CD4-positive, alpha-beta T cell treated with Interleukin-12 subunit alpha and Interleukin-12 subunit beta, for 1 hour (primary cell): ENCODE measurements at places on chromosomes 4 and X.

GRCh38 chr4:25535701-25536473 lies 119.8 kb upstream of the SLC34A2 start:
- DNase-seq: no peak

GRCh38 chr4:150395872-150396271 lies 186.1 kb upstream of the MAB21L2 start:
- no peak for DNase-seq

DNA sequence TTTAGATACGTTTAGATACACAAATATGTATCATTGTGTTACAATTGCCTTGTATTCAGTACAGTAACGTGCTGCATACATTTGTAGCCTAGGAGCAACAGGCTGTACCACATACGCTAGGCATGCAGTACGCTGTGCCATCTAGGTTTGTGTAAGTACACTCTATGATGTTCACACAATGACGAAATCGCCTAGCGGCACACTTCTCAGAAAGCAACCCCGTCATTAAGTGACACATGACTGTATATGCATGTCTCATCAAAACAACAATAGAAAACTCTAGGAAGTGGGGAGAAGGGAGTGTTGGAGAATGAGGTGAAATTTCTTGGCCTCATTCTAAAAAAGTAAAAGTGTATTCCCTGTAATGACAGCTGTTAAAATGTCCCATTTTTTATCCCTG lies 32.7 kb downstream of the CCDC149 start:
- DNase-seq: no peak

DNA sequence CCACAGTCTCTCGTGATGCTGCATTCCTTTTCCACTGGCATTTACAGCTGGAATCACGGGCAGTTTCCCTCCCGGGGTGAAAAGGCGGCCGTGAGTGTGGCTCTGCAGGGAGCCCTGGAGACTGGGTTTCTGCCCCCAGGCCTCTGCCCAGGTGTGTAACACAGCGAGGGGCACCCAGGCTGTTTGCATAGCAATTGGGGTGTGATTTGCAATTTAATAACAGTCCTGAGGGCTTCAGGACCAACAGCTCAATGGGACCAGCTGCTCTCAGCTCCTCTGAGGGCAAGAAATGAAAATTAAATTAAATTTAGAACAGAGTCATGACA lies 99.0 kb upstream of the SHOX start:
- no peak for DNase-seq

GRCh38 chr4:182922501-182923284 lies 5.5 kb upstream of the DCTD start:
- no peak for DNase-seq

GRCh38 chr4:86957215-86957614 lies 22.4 kb downstream of the AFF1 start:
- DNase-seq: no peak

GRCh38 chr4:1027915-1028238 lies 16.5 kb downstream of the FGFRL1 start:
- no peak for DNase-seq

DNA sequence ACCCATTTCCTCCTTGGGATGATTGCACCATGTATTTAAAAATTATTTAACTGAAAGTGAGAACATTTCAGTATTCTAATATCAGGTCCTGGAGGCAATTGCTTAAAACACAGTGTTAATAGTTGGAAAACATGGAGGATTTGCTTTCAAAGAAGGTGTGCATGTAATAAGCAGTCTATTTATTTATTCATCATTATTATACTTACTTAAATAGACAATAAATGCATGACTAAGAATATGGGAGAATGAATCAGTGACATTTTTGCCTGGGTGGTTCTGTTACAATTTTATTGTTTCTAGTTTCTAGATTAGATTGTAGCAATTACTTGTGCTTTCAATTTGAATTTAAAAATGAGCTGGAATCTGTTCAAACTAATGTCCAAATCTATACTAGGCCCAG lies 145.5 kb downstream of the AREG start:
- no peak for DNase-seq

DNA sequence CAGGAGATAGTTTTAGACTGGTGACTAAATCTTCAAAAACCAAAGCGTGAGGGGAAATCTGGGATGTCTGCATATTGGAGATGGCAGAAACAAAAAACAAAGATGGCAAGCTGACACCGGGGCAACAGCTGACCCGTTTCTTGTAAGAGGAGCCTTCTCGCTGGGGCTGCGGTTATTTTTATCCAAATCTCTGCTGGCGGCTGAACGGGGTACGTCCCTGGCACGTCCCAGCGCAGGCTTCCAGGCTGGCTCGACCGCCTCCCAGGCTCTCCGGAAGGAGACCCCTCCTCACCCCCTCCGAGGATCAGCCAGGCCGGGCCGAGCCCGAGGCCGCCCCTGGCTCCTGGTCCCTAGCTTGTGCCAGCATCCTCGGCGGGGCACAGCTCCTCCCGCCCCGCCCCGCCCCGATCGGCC lies 403 bp downstream of the SGCB start:
- no peak for DNase-seq

DNA sequence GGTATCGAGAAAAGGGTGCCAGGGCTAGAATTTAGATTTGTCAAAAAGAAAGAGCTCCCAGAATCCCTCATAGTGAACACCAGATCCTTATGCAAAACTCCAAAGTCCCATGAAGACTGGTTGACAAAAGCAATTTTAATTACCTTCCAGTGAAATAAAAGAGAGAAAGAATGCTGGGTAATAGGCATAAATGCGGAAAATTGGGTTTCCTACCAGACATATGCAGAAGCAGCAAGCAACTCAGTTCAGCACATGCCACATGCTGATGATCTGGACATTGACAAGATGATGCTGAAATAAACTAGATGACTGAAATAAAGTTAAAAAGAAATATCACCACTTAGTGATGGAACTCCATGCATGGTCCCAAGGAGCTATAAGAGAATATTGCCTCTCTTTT lies 83.9 kb downstream of the KCNIP4 start:
- DNase-seq: no peak

DNA sequence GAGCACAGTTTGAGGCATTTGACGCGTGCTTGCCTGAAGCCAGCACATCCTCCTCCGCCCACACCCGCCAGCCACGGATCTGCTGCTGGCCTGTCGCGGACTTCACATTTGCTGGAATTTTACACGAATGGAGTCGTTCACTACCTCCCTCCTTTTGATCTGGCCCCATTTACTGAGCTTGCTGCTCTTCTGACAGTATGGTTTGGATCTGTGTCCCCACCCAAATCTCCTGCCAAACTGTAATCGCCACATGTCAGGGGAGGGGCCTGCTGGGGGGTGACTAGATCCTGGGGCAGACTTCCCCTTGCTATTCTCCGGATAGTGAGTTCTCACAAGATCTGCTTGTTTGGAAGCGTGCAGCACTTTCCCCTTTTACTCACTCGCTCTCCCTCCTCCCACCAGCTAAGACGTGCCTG lies 19.9 kb upstream of the CPLX1 start:
- no peak for DNase-seq

- no peak for DNase-seq
These were observed 1240.9 kb downstream of the STIM2 start for GRCh38 chr4:28101583-28101982.

DNA sequence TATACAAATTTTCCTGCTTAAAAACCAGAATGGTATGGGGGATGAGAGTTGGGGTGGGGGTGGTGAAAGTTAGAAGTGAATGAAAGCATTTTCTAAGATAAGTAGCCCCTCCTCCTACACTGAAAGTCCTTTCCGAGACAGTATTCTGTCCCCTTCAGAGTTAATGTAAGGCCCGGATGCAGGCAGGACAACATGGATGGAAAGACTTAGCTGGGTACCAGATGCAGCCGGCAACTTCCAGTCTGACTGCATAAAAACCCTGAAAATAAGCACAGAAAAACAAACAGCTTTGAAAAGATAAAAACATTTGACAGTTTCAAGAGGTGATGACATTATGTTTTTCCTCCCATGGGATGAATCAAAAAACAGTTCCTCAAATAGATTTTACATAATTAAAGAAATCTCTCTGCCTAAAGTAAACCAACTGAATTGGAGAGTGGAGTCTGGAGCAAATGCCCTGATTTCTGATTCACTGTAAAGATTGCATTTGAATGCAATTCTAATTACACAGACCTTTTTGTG lies 196.3 kb downstream of the GPAT3 start:
- DNase-seq: no peak

DNA sequence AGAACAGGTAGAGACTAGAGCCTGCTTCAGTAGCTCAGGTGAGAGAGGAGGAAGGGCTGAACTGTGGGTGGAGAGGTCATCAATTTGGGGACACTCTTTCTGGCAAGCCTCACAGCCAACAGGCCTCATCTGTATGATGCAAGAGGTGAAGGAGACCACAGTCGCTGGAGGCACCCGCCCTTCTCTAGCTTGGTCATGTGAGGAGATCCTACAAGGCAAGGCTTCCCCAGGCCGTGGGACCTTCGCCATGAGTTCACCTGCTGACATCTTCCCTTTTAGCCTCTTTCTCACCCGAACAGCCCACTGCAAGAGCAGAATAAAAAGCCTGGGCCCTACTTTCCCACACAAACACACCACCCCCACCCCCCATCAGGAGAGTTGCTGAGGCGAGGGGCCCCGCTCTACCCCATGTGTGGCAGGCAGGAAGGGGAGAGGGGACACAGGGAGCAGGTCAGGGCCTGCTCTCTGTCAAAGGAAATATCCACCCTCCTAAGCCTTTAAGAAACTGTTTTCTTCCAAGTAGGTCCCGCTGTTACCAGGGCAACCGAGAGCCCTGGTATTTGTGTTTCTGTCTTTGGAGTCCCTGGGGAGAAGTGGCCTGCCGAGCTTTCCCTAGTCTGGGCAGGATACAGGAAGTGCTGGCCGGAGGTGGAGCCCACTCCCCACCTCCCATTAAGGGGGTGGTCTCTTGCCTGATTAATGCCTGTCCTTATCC lies 8.1 kb downstream of the RTL5 start:
- DNase-seq: no peak

GRCh38 chr4:177287255-177287654 lies 22.4 kb upstream of the NEIL3 start:
- no peak for DNase-seq

GRCh38 chrX:151702026-151702714 lies 6.9 kb downstream of the PRRG3 start:
- no peak for DNase-seq

- no peak for DNase-seq
These were observed 34.7 kb downstream of the CSN3 start for GRCh38 chr4:70277121-70277520.

GRCh38 chrX:119481323-119481801 lies 13.1 kb downstream of the SLC25A5 start:
- no peak for DNase-seq

DNA sequence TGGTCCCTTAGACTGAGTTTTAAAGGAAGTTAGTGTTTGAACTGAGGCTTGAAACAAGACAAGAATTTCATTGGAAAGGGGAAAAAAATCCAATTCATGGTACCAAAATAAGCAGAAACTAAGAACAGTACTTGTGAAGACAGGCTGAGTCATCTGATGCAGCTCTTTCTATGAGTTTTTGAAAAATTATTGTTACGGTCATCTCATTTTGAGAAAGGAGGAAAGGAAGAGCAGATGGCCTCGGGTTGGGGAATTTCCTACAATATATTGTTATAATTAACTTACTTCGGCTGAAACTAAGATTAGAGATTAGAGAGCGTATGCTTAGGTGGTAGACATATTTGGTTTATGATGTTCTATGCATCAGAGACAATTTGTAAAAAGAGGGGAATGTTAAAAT lies 2164.8 kb upstream of the AGA start:
- DNase-seq: no peak

DNA sequence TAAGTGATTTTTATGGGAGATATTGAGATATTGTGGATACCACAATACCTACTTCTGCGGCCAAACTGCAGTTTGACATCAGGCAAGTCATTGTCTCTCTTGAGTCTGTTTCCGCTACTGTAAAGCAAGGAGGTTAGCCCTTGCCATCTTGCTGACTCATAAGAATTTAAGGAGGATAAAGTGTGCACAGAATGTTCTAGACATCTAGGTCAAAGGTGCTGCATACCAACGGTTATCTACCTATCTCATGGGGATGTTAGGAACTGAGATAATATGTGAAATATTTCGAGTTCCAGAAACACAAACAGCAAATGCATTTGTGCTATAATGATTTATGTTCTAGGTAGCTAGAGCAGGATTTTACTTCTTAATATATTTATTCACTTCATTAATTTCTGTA lies 211.5 kb upstream of the NR3C2 start:
- DNase-seq: no peak
